Stimulated activated CD8-positive, alpha-beta memory T cell treated with anti-CD3 and anti-CD28 coated beads, Interleukin-4, amount 100 ng/mL, for 1 hour (primary cell): ENCODE measurements at places on chromosomes 5 and 9.

- DNase-seq = no peak
These were observed 62.7 kb upstream of the SLC28A3 start for GRCh38 chr9:84403288-84403687.

DNA sequence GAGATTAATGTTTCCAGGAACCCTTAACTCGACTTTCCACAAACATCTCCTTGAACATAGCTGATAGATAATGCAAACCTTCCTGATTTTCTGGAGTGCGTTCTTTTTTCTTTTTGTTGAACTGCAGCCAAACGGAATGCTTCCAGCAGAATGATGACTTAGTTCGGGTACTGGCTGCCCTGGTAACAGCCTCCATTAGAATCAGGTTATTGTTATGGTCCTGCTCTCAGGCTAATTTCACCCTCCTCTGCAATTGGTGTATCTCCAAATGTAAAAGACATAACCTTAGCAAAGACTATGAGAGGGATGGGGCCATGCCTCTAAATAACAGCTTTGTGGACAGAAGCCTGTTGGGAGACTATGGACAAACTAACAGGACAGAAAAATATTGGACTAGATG lies 116.5 kb downstream of the PDE4D start:
- DNase-seq = no peak

DNA sequence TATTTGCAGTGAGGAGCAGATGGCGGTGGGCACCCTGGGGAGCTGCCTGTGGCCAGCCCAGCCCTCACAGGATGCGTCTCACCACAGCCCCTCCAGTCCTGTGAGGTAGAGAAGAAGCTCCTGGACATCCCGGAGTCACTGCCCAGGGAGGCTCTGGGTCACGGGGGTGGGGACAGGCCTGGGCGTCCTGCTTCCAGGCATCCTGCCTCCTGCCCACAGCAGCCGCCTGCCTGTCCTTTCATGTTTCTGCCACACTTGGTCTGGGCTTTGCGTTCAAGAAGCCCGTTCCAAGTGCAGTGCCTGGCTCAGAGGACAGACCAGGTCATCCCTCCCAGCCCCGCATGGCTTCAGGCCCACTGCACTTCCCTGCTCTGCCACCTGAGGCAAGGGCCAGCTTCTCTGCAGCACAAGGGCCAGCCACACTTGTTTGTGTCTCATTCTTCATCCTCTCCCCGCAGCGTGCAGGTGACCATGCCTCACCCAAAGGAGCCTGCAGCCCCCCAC lies 38.2 kb downstream of the ZDHHC11B start:
- no peak for DNase-seq

- DNase-seq = no peak
These were observed 89.4 kb downstream of the UHRF2 start for GRCh38 chr9:6502399-6502798.

- no peak for DNase-seq
These were observed 126.8 kb upstream of the MRPS30 start for GRCh38 chr5:44681906-44682305.

DNA sequence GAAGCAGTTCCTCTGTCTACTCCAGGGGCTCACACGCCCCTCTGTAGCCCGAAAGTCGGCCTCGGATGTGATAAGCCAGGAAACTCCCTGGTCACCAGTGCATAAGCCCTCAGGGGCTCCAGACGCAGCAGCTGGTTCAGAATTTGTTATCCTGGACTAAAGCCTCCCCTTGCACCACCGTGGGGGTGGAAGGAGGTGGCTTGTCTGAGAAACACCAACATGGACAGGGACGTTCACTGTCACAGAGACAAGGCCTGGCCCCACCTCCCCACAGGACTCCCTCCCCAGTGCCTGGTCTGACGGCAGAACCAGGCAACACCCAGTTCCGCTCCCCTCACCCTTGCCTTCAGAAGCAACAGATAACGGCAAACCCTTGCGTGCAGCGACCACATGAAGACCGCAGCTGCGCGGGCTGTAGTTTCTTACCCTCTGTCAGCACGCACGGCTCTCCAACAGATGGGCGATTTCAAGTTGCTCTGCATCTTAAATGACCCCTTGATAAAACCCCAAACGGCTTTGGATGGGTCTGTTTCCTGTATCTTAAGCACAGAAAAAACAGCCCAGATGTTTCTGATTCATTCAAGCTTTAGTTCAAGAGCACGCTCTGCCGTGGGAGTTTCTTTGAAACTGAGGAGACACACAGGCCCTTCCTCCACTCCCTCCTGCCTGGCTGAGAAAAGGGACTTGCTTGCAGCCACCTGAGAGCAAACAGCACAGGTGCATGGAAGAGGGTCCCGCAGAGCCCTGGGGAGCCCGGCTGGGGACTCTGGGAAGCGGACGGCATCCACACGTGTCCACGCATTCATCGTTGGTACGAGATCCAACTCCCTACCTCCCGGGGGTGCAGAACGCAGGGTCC lies 44.7 kb upstream of the NKD2 start:
- no peak for DNase-seq

GRCh38 chr9:120368799-120369198 lies 211.2 kb downstream of the CDK5RAP2 start:
- no peak for DNase-seq

DNA sequence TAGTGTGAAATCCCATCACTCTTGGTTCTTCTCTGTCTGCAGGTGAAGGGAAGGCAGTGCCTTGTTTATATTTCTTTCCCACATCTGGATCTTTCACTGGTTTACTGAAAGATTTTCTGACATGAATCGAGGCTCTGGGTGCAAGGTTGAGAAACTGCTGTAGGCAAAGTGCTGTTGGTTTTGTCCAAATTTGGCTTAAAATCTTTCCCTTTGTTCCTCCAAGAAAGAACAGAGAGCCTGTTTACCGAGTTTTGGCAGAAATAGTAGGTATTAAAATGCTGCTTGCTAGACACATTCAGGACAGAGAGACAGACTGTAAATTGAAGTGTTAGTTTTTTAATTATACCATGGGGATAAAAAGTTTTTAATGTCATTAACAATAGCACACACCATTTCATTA lies 21.5 kb downstream of the SKP2 start:
- DNase-seq = no peak

DNA sequence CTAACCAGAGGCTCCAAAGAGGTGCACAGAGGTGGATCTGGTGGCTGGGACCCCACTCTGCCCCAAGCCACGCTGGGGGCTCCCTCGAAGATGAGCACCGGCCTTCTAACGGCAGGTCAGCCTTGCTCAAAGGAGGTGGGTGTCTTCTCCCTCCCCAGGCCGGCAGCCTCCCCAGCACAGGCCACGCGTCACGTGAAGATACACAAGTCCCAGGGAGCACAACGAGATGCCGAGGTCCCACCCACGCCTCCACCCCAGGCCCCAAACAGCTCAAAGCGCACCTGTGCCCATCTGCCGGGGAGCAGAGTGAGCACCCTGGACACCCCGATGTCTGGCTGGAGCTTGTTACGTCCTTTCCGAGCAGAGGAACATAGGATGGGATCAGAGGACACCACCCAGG lies 12.1 kb downstream of the PNPLA7 start:
- DNase-seq = no peak

GRCh38 chr9:91900055-91900796 lies 49.8 kb downstream of the ROR2 start:
- DNase-seq = no peak
